ENCODE measurements at places on chromosomes 11 and 22.

DNA sequence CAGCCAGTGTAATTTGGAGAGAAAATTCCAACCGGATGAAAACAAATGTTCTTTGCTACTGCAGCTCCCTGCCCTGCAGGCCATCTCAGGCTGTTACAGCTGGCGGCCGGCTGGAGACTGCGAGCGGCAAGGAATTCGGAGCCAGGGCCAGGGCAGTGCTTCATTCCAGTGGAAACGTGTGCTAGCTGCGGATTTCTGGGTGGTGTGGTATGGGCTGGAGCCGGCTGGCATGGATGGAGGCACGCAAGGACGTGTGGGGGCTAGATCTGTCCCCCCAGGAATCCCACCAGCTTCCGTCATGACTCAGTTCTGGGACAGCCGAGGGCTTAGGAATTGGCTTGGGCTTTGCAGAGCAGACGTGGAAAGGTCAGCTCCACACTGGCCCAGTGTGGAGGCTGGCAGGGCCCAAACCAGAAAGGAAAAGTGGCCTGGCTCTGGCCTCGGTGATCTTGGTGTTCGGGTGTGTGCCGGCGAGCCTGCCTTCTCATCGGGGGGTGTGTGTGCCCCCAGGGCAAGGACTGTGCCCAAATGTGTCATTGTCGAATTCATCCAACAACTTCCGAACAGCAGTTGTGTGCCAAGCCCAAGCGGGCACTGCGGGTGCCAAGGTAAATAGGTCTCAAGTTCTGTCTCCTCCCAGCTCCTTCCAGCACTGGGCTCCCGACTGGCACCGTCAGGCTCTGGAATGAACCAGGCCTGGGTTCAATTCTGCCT lies 48.1 kb upstream of the SHISAL1 start:
- no peak for DNase-seq

DNA sequence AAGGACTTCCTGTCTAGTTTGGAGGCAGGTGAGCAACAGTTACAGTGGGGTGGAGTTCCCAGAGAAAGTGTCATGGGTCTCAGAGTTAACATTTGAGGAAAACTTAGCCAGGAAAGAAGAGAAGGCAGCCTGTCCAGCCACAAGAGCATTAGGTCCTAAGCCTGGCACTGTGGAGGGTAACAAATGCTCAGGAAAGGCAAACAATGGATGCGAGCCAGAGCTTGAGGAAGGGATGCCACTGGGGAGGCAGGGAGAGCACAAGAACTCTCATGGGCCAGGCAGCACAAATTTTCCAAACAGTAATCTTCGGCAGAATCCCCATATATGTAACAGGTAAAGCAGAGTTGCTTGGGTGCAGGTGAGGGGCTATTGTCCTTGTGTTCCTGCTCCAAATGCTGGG lies 8.0 kb upstream of the SERPIND1 start:
- no peak for DNase-seq

DNA sequence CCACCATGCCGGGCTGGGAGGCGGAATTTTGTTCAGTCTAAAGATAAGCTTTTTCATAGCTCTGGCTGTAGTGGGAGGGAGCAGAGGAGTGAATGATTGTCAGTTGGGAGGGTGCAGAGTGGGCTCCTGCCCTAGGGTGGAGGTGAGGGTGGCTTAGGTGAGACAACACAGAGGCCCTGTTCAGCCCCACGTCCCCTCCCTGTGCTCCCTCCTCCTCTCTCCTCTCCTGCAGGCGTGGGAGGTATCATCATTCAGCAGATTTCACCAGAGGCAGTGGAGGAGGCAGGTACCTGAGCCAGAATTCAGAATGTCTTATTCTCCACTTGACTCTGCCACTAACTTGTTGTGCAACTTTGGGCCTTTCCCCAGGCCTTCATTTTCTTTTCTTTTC lies 1.7 kb upstream of the THRSP start:
- DNase-seq: no peak

GRCh38 chr11:105918600-105918999 lies 103.4 kb downstream of the MSANTD4 start:
- no peak for DNase-seq

DNA sequence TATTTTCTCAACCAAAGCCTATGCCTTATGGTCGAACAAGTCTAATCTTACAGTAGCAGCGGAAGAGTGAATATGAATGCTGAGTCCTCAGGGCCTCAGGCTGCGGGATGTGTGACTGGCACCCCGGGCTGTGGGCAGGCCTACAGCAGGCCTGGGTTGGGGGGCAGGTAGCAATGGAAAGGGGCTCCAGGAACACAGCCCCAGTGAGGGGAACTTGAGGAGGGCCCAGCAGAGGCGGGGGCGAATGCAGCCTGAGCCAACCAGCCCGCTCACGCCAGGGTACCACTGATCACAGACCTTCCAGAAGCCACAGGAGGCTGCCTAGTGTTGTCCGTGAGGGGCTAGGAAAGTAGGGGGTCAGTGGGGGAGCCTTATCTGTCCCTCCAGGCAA lies 11.3 kb upstream of the CD5 start:
- DNase-seq: no peak

- no peak for DNase-seq
Observed at GRCh38 chr11:64893194-64894069, 15.0 kb upstream of the EHD1 start.

- no peak for DNase-seq
Observed at GRCh38 chr22:20212754-20213699, 55.1 kb downstream of the RTN4R start.

- DNase-seq: no peak
Observed at GRCh38 chr22:41377846-41378245, 3.9 kb upstream of the TEF start.

DNA sequence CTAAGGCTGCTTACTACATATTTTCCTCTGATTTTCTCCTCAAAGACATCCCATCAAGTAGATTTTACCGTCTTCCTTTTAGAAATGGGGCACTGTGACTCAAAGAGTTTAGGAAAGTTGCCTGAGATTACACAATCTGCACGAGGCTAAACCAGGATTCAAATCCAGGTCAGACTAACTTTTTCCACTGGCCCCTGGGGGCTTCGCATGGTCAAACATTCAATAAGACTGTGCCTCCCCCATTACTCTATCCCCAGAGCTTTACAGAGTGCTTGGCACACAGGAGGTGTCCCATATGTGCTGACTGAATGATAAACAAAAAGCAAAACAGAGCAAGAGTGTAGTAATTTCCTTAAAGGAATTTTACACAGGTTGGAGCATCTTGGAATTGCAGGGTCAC lies 118.1 kb upstream of the TEAD1 start:
- DNase-seq: no peak

- DNase-seq: no peak
Observed at GRCh38 chr11:126257144-126257543, 11.6 kb downstream of the SRPRA start.

DNA sequence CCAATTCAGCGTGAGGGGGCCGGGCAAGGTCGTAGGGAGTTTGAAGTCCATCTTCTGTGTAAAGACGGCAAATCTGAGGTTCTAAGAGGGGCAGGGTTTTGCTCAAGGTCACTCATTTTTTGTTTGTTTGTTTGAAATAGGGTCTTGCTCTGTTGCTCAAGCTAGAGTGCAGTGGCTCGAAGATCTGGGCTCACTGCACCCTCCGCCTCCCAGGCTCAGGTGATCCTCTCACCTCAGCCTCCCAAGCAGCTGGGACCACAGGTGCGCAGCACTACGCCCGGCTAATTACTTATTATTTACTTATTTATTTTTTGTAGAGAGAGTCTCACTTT lies 355 bp upstream of the AP1B1 start:
- no peak for DNase-seq

- no peak for DNase-seq
Observed at GRCh38 chr22:43819931-43820640, 8.0 kb upstream of the EFCAB6 start.

DNA sequence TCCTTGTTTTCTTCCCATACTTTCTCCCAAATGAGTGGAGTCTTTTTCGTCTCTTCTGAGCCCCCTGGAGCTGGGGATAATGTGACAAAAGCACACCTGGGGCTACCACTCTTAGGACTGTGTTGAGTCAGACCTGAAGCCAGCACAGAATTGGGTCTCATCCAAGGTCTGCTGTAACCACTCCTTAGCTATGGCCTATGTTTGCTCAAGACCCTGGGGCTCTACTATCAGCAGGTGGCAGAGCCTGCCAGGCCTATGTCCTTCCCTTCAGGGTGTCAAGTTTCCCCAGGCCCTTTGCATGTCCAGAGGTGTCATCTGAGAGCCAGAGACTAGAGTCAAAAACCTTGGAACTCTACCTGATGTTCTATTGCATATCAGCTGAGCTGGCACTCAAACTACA lies 335.7 kb downstream of the DDX10 start:
- DNase-seq: no peak

- DNase-seq: no peak
Observed at GRCh38 chr11:115184901-115185300, 319.3 kb downstream of the CADM1 start.

DNA sequence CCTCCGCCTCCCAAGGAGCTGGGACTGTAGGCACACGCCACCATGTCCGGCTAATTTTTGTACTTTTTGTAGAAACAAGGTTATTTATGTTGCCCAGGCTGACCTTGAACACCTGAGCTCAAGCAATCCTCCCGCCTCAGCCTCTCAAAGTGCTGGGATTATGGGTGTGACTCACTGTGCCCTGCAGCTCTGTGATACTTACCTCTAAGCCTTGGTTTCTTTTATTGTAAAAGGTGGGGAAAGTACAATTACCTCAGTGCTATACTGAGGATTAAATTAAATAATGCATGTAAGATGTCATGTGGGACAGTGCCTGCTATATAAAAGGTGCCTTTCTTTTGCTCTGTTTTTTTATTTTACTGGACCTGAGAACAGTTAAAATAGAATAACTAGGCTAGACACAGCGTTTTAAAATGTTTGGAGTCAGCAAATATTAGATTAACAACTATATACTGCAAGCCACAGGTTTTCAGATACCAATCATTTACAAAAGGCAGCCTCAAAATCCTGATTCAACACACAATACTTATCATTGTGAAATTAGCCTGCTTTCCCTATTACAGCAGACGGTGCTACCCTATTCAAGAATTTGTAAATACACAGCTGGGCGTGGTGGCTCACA lies 30.0 kb downstream of the PRR14L start:
- DNase-seq: no peak

DNA sequence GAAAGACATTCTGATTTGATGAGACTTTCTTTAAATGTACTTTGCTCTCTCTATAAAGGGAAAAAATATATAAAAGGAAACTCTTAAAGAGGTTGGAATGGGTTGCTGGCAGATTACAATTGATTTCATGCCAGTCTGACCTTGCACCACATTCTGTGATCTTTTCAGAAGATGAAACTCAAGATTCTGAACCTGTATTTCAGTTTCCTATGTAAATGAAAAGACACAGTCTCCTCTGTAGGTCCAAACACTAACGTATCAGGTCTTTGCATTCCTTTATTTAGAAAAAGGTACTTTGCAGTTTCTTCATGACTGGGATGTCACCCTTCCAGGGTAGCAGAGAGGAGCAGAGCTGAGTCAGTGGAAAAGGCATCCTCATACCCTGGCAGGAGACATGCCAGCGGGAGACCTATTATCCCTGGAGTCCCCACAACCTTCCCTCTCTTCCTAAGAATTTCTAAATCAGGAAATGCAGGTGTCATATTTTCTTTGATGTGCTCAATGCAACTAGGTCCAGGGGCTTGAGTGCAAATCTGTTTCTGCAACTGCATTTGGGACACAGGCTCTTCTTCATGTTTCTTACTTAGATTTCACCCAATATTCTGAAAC lies 282.6 kb downstream of the CADM1 start:
- no peak for DNase-seq

DNA sequence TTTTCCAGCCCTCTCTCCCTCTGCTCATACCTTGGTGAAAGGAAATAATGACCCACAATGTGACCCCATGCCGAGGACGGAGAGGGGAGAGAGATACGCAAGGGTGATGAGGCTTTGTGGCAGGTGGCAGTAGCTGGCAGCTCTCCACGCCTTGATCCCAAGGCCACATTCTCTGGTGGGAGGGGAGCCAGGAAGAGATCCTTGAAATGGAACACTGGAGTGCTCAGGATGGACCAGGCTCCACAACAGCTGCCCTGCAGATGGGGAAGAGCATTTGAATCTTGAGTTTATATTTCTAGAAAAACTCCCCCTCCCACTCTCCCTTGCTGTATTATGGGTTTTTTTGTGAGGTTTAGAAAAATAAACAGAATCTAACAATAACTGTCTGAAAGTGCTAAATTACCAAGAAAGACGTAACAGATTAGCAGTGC lies 61.6 kb upstream of the CDON start:
- DNase-seq: no peak

DNA sequence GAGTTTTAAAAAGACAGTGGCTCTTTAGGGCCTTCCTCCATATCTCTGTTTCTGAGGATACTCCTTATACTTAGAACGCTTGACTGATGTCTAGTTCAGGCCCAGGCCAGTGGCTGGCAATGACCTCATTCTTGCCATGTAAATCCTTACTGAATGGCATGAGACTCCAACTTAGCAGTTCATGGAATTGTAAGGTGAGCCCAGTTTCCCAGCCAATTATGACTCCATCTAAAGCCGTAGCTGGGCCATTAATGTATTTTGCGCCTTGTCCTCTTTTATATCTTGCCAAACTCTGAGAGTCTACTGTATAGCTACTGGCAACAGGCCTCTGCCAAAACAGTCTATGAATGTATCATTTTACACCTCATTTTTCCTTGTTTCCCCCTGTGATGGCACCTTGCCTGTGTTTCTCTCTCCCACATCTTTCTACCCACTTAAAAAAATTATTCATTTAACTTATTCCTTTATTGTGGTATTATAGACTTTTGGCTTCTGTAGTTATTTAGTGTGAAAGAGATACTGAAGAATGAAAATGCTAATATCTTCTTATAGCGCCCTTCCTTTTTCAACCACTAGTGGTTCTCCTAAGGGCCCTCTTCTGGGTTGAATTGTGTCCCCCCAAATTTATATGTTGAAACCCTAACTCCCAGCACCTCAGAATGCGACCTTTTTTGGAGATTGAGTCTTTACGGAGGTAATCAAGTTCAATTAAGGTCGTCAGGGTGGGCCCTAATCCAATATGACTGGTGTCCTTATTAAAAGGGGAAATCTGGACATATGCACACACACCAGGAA lies 67.4 kb downstream of the ZNRF3 start:
- DNase-seq: no peak

GRCh38 chr11:15526032-15526431 lies 411.3 kb downstream of the INSC start:
- DNase-seq: no peak

- no peak for DNase-seq
Observed at GRCh38 chr11:116641561-116642045, 131.2 kb downstream of the BUD13 start.

GRCh38 chr11:19679952-19680828 lies 32.4 kb upstream of the NAV2 start:
- no peak for DNase-seq

GRCh38 chr11:69040581-69041260 lies 8.0 kb upstream of the TPCN2 start:
- no peak for DNase-seq

DNA sequence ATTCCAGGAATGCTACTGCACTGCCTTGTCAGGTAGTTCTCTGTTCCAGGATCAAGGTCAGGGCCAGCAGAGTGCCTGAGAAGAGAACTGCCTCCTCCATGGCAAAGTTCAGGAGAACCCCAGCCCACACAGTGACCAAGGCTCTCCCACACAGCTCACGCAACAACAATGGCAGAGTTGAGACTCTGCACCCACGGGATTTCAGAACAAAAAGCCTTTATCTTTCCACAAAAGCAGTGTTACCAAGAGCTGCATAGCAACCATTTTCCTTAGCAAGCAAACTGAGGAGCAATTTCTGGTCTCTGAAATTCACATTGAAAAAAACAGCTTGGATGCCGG lies 11.1 kb downstream of the PLAAT3 start:
- no peak for DNase-seq

- no peak for DNase-seq
Observed at GRCh38 chr22:24440270-24440717, 12.9 kb downstream of the ADORA2A start.

Data from activated gamma-delta T cell treated with Interleukin-2 at 50 U/mL for 16 hours (primary cell).